Left renal pelvis (tissue), 4 donors: ENCODE measurements at places on chromosomes 1 and 21.
A peak's percentile ranks its signal among the peaks of the same experiment; 100 is the strongest.

- DNase-seq, result no peak
These were observed 22.6 kb downstream of the TFAP2E start for GRCh38 chr1:35595684-35596083.

DNA sequence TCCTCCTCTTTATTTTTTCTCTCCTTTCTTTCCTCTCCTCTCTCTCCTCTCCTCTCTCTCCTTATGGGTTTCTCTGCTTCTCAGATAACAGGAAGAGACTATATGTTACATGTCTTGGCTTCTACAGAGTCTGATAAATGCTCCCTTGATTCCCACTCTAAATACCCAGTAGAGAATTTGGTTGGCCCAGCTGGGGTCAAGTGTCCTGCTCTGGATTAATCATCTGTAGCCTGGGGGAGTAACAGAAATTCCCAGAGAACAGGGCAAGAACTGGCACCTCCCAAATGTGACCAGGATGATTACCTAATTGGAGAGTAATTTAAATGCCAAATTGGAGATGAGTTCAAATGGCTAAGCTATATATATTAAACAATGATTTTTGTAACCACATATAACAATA, 146.1 kb upstream of the LMO4 start:
- DNase-seq, result no peak

DNA sequence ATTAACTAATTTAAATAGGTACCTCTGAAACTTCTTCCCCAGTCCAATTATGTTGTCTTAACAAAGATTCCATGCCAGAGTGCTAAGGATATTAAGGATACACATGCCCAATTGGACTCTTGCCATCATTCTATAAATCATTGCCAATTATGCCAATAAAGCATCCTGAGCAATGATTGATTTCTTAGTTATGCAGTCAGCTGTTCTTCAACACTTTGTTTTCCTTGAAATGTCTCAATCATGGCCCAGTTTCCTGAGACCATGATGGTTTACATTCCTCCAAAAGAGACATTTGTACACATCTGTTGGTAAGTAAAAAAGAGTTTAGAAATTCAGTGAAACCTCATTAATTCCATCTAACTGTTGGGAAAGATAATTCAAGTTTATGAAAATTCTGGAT, 180.4 kb upstream of the PKN2 start:
- no peak for DNase-seq

DNA sequence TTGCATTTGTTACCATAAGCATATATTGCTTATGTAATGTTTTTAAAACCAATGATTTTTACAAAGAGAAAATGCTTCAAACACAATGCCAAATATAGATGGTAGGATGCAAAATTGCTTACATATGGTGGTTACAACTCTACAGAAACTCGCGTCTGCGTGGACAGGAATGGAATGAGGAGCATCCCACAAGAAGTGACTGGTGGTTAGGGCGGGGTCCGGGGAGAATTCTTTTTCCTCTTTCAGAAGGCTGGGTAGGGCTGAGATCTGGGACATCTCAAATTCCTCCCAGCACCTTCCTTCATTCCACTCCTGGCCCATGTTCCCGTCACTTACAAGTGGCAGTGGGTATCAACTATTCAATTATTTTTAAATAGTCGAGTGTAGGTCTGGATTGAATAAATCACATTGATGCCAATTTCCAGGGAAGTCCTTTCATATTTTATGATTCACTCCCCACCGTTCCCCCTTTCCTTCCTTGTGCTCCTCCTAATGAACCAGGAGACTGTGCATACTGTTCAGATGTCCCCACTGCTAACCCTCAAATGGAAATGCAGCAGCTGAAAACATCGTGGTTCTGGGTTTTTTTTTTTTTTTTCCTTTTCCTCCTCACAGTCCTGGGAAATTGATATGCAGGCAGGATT, 174.5 kb upstream of the POU3F1 start:
- DNase-seq, result no peak

- DNase-seq, result no peak
These were observed 55.5 kb downstream of the FOXO6 start for GRCh38 chr1:41416552-41417334.

DNA sequence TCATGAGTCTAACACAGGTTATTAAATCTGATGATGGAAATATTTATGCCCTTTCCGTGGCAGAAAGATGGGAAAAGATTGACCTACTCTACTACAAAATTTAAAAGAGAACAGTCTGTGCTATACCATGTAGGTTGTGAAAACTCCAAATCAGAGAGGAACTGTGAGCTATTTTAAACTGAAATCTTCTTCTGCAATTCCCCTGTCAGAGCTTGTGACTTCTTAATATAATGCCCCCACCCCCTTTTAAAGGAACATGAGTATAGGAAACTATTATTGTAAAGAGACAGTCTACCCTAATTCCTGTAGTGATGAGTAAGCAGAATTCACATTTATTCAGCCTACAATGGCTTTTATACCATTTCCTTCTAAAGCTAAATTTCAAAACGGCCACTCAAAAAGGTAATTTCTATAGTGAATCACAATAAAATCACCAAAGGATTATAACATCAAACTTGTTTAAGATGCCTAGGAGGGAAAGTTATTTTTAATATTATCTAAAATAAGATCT, 11.7 kb downstream of the DSCAM start:
- no peak for DNase-seq

- no peak for DNase-seq
These were observed at the start of gene HAPLN2 for GRCh38 chr1:156618853-156619581. Gene HAPLN2, plus strand, starts transcription at chr1:156619415. Its CDS starts 4,076 bp downstream, at chr1:156623491.

- no peak for DNase-seq
These were observed 1.9 kb upstream of the DHRS3 start for GRCh38 chr1:12619792-12620487.

DNA sequence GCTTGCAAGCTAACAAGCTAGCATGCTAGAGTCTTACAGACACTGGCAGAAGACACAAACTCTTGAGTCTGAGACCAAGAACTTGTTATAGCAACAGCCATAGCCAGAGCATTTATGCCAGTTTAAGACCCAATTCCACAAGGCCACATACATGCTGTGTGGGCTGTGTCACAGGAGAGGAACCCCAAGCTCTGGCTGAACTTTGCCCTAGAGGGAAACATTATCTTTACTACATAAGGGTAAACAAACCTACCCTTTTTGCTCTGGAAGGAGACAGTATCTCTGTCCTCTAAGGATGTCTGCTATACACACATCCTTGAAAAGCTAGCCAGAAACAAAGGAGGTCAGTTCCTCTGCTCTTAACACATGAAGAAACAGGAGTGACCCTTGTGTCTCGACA, 70.3 kb downstream of the HSF2BP start:
- no peak for DNase-seq

- DNase-seq, result no peak
These were observed 21.4 kb upstream of the FASLG start for GRCh38 chr1:172637522-172637921.

DNA sequence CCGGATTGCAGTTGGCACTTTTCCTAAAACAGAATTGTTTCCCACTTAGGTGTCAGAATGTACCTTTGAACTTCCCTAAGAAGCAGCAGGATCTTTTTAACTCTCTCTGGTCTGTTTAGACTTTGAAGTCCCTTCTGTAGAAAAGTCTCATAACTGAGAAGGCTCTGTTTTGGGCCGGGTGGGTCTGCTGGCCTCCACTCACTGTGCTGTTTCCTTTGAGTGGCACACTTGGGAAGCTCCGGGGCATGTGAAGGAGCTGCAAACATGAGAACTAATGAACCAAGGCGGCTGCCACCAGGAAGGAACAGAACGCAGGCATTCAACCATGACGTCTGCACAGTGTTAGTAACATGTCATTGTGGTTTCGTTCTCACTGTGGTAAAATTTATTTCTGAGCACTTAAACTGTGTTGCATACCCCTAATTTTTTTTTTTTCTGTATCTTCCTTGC, 19.5 kb upstream of the NCMAP start:
- no peak for DNase-seq

- DNase-seq, result no peak
These were observed 59.4 kb downstream of the ZZZ3 start for GRCh38 chr1:77623066-77623465.

GRCh38 chr21:36974851-36975192, 8.4 kb upstream of the HLCS start:
- no peak for DNase-seq

DNA sequence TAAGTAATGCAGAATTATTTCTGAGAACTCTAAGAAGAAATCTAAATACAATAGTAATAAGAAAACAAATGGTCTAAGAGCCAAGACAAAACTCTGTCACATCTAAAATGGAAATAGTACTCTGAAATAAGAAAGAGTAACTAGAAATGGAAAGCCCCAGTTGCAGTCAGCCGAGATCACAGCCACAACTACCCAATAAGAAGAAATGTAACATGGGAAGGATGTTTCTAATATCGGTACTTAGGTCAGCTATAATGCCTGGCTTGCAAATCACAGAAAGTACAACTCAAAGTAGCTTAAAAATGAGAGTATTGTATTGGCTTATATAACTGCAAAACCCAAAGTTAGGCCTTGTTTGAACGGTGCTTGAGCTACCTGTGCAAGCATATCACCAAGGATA, 58.6 kb upstream of the USP25 start:
- no peak for DNase-seq

DNA sequence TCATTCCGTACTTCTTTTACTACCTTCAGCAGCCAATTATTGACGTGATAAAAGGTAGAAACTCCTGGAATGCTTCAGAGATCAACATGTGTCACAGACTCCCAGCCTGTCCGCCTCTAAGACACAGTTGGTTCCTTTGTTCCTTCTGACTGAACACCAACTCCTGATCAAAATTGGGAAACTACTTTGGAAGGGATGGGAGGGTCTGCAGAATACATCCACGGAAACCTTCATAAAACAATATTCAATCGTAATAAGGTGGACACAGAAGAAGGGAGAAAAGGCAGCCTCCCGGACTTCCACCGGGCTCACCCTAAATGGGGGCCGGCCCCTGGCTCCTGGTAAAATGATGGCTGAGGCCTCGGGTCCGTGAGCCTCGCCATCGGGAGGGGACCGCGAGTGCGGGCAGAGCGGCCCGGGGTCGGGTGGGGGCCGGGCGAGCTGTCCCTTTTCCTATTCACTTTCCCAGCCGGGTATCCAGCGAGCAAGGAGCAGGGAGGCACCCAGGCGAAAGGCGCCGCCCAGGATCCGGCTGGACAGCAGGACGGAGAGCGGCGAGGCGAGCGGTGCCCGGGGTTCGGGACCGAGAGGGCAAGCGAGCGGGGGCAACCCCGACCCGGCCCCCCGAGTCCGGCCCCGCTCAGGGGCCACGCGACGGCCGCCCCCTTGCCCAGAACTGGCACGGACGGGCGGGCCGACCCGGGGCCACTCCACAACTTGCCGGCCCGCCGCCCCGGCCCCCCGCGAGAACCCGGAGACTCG, 805 bp downstream of the NRIP1 start:
- DNase-seq, result no peak

DNA sequence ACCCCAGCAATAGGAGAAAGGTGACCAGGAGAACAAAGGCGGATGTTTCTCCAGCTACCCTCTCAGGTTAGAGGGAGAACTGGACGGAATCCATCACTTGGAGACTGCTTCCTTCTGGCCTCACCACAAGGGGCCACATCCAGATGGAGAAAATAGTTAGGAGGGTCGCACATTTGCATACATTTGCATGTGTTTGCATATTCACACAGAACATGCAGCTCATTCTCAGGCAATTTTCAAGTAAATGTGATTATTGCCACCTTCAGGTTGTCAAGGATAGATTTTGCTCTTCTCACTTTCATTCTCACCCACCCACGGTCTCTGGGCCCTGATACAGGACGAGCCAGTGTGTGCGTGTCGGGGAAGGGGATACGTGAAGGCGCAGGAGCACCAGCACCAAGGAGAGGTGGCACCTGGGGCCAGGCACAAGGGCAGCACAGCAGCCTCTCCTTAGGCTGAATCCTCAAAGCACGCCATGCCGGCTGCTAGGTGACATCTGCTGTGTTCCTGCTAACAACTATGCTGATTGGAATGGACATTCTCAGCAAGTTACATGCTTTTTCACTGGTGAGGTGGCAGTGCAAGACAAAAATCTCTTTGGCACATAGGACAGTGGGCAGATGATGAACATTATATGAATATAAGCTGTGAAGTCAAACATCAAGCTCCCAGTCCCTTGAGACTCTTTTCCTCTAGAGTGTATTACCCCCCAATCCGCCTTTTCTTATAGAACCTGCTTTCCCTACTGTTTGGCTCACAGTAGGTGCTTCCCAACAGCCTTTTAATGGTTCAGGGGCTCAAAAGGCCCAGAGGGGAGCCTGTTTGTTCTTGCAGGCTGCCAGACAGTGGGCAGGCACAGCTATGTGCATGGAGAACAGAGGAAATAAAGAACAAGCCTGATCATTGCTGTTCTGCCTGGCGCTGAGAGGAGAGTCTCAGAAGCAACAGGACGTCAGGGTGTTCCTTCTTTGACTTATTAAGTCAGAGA, 14.3 kb downstream of the ACKR1 start:
- no peak for DNase-seq

DNA sequence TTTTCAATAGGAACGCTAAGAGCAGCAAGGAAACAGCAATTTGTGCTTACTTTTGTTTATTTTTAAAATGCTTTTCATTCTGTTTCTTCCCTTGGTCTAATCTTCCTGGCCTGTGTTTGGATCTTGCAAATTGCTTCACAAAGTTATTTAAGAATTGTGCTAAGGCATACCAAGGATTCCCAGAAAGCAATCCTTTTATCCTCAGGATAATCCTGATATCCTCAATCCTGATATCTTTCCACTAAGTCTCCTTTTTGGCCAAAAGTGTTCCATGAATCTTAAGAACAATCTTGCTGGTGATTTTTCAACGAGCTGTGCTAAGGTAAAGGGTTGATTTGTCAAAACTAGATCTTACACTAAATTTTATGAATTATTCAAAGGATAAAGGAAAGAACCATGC, 1577.9 kb downstream of the PLA2G4A start:
- no peak for DNase-seq

GRCh38 chr1:232620356-232620969, 9.5 kb downstream of the SIPA1L2 start:
- peak; percentile 73 for DNase-seq

GRCh38 chr1:100746542-100746932, 27.0 kb downstream of the VCAM1 start:
- no peak for DNase-seq

GRCh38 chr21:30518876-30519275, 16.9 kb upstream of the KRTAP19-5 start:
- no peak for DNase-seq

DNA sequence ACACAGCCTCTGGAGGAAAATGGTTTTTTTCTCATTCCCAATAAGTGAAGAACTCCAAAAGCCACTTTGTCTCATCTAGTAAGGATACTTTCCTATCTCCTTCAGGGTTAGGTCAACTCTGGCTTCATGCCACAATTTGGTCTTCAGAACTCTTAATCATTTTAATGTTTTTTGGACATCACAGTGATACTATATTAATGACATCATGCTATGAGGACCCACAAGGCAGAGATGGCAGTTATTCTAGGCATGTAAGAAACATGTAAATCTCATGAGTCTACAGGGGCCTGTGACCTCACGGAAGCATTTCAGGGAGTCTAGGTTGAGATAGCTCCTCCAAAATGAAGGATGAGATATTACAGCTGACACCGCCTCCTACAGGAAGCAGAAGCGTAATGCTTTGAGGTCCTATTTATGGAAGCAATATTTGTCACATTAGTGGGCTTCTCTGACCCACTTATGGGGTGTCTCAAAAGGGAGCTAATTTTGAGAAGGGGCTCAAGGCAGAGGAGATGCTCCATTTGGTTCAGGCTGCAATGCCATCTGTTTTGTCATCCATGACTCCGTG, 5.0 kb upstream of the GPR137B start:
- DNase-seq, result no peak

- DNase-seq, result no peak
These were observed 131.6 kb downstream of the GRIK1 start for GRCh38 chr21:29808153-29808552.

GRCh38 chr1:19169642-19170041, 40.4 kb downstream of the UBR4 start:
- no peak for DNase-seq
